Thoracic aorta (tissue), 2 donors: ENCODE measurements at places on chromosomes 2 and 18. TPM values are rescaled to one million over a fixed set of nuclear protein-coding genes. Genes with fewer than 3 reads are reported as not detected.

FOXD4L1 gene
- not detected for total RNA-seq

SPC25 gene
- not detected for total RNA-seq

KCNE4 gene
- 13.6 TPM for total RNA-seq

NLRC4 gene
- 0.81 TPM for total RNA-seq

SPDYA gene
- 3.0 TPM for total RNA-seq

RAB6D gene
- not detected for total RNA-seq

SKOR2 gene
- total RNA-seq: not detected

GTF2A1L gene
- total RNA-seq: 0.27 TPM

MGAT4A gene
- 44.0 TPM for total RNA-seq

DNA sequence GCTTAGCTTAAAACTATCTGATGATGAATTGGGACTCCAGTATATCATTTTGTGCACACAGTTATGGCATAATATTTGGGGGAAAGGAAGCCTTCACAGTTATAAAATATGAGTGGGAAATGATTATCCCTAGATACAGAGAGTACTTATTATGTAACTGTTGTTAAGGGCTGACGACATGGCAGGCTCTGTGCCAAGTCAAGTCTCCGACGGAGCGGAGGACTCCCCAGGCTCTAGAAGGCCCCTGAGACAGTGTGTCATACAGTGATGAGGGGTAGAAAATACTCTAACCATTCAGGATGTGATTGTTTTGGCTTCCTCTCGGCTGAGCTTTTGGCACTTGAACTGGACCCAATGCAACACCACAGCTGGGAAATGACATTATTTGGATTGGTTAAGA lies 211.8 kb downstream of the SLC8A1 start:
- peaks cover 29% of the 10 kb centered on the region for H3K4me1 ChIP-seq
- DNase-seq: peak; percentile 68
- no peak overlapping the region for H3K4me3 ChIP-seq
- no peaks in the 10 kb centered on the region for H3K36me3 ChIP-seq
- H3K27ac ChIP-seq: peak overlapping the region; percentile 8
- H3K27me3 ChIP-seq: no peaks in the 10 kb centered on the region

DNA sequence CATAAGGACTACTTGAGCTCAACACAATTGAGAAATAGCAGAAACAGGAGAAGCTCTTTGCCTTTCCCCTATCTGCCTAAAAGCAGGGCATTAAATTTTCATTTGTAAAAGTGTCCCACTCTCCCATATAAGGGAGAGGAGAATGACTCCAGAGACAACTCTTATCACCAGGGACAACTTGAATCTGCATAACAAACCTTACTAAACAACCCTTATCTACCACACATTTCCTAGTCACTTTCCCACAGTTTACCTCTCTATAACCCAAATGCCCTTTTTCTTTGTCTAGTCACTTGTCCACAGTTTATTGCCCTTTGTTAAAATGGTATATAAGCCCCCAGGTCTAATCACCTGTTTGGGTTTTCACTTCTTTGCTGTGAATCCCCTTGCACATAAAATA lies 37.5 kb upstream of the PPM1B start:
- no peaks in the 10 kb centered on the region for H3K27me3 ChIP-seq
- DNase-seq: no peak
- H3K27ac ChIP-seq: no peak overlapping the region
- H3K36me3 ChIP-seq: no peaks in the 10 kb centered on the region

GRCh38 chr18:13993730-13994129 lies 78.4 kb upstream of the MC2R start:
- H3K4me1 ChIP-seq: no peaks in the 10 kb centered on the region
- H3K36me3 ChIP-seq: no peaks in the 10 kb centered on the region
- no peak overlapping the region for H3K27ac ChIP-seq
- H3K27me3 ChIP-seq: no peaks in the 10 kb centered on the region

DNA sequence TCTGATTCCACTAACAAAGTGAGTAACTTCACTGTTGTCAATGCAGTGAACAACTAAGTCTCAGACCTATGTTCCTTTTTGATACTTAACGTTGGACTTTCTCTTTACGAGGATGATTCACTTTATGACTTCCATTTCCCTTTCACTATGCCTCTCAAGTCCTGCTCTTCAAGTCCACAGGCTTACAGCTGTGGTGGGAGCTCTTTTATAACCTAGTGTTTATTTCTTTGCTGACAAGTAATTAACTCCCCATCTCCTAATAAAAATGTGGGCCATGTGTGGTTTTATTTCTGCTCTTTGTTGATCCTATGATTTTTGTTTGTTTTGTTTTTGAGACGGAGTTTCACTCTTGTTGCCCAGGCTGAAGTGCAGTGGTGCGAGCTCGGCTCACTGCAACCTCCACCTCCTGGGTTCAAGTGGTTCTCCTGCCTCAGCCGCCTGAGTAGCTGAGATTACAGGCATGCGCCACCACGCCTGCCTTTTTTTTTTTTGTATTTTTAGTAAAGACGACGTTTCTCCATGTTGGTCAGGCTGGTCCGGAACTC lies 142.1 kb downstream of the USP34 start:
- peaks cover 11% of the 10 kb centered on the region for H3K36me3 ChIP-seq
- H3K4me3 ChIP-seq: no peak overlapping the region
- H3K27me3 ChIP-seq: no peaks in the 10 kb centered on the region
- DNase-seq: no peak
- H3K4me1 ChIP-seq: no peaks in the 10 kb centered on the region

- peaks cover 39% of the 10 kb centered on the region for H3K4me1 ChIP-seq
- peak overlapping the region; percentile 62 for H3K4me3 ChIP-seq
- H3K36me3 ChIP-seq: no peaks in the 10 kb centered on the region
- H3K27ac ChIP-seq: peak overlapping the region; percentile 60
- DNase-seq: no peak
Measured at GRCh38 chr2:144453486-144454158, 66.3 kb downstream of the ZEB2 start.

- no peaks in the 10 kb centered on the region for H3K36me3 ChIP-seq
- no peaks in the 10 kb centered on the region for H3K27me3 ChIP-seq
- H3K4me1 ChIP-seq: peaks cover 30% of the 10 kb centered on the region
- H3K4me3 ChIP-seq: peak overlapping the region; percentile 5
- peak overlapping the region; percentile 36 for H3K27ac ChIP-seq
- no peak for DNase-seq
Measured at GRCh38 chr2:48249025-48249424, 280.9 kb upstream of the STON1 start.

- no peaks in the 10 kb centered on the region for H3K4me1 ChIP-seq
- DNase-seq: no peak
- no peak overlapping the region for H3K27ac ChIP-seq
- H3K27me3 ChIP-seq: no peaks in the 10 kb centered on the region
Measured at GRCh38 chr2:74939919-74940812, 18.3 kb upstream of the POLE4 start.

DNA sequence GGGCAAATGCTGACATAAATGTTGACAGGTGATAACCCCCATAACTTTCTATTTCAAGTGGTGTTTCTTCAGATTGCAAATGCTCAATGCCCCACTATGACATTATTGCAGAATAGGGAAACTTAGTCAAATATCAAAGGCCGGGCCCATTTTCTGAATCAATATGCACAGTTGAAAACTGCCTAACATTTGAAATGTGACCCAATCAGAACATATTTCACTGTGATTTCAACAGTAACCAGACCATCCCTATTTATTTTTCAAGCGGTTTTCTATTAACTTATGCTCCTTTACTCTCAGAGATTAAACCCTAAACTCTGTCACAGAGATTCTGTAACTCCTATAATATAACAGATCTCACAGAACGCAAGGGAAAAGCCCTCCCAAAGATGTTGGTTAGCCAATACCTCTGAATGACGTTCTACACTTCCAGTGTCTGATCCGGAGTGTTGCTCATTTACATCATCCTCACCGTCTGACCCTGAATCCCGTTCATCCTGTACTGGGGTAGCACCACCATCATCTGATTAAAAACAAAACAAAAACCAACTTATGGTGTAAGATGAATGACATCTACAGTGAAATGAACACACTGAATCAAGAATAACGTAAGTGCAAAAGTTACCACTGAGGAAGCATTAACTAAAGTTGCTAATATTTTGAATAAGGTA lies 2.9 kb downstream of the IWS1 start:
- no peak overlapping the region for H3K4me3 ChIP-seq
- no peaks in the 10 kb centered on the region for H3K27me3 ChIP-seq
- no peak for DNase-seq
- H3K4me1 ChIP-seq: peaks cover 22% of the 10 kb centered on the region
- no peaks in the 10 kb centered on the region for H3K36me3 ChIP-seq

- H3K4me1 ChIP-seq: no peaks in the 10 kb centered on the region
- no peak overlapping the region for H3K27ac ChIP-seq
- H3K36me3 ChIP-seq: no peaks in the 10 kb centered on the region
- DNase-seq: no peak
- H3K27me3 ChIP-seq: no peaks in the 10 kb centered on the region
Measured at GRCh38 chr2:106582148-106583143, 95.3 kb downstream of the CD8B2 start.

GRCh38 chr2:9108210-9108967 lies 98.2 kb upstream of the ASAP2 start:
- H3K4me3 ChIP-seq: no peak overlapping the region
- no peak overlapping the region for H3K27ac ChIP-seq
- DNase-seq: no peak
- H3K27me3 ChIP-seq: no peaks in the 10 kb centered on the region

DNA sequence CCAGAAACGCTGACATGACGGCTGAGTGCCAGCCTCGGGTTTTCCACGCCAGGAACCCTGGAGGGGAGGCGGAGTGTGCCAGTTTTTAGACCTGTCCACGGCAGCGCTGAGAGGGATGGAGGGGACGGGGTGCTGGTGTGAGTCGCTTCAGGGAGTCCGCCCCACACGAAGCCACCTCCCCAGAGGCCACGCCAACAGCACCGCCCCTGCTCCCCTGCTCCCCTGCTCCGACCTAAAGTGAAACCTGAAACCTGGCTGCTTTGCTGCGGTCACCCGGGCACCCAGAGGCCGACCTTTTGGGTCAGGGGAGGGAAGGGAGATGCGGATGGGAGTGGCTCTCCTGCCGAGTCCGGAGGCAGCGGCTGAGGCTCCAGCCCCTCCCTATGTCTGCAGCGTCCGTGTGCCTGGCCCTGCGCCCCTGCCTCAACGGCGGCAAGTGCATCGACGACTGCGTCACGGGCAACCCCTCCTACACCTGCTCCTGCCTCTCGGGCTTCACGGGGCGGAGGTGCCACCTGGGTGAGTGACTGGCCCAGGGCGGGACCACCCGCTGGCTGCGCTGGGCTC lies 38.1 kb downstream of the SNED1 start:
- H3K27me3 ChIP-seq: no peaks in the 10 kb centered on the region
- H3K4me3 ChIP-seq: peak overlapping the region; percentile 58
- DNase-seq: no peak
- H3K4me1 ChIP-seq: no peaks in the 10 kb centered on the region

DNA sequence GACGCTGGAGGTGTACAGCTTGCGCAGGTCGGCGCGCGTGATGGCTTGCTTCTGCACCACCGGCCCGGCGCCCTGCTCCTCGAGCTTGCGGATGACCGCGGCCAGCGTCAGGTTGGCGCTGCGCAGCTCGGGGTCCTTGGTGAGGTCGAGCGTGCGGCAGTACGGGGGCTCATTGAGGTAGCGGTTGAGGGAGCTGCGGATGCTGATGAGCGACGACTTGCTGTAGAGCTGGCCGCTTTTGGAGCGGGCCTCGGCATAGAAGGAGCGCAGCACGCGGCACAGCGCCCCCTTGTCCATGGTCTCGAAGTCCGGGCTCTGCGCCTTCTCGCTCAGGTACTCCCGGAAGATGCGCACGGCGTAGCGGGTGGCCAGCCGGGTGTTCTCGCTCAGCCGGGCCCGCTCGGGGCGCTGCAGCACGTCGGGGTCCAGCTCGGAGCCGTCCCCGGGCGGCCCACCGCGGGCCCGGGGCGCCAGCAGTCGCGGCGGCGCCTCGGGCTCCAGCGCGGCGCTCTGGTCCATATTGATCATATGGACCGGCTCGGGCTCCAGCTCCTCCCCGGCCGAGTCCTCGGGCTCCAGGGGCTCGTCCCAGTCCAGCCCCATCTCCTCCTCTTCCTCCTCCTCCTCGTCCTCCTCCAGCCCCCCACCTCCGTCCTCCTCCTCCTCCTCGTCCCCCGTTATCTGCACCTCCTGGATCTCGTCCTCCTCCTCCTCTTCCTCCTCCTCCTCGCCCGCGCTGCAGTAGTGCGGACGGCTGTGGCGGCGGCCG lies 523 bp downstream of the KCTD1 start:
- no peak for DNase-seq
- H3K36me3 ChIP-seq: no peaks in the 10 kb centered on the region
- peak overlapping the region; percentile 93 for H3K4me3 ChIP-seq
- H3K27ac ChIP-seq: peak overlapping the region; percentile 67
- no peaks in the 10 kb centered on the region for H3K27me3 ChIP-seq

DNA sequence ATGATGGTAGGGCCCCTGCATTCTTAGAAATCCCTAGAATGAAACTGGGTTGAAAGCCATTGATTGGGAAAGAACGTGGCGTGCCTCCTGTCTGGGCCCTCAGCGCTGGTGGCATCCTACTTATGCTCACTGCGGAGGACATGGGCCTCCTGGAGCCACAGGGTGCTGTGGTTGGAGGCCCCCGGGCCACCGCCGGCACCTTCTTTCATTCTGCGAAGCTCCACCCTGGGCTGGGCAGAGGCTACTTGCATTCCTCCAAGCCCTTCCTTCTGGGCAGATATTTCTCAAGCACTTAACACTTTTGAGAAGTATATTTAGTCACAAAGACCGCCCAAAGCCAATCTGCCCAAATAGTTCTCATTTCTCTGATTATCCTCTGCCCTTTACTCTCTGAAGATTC lies 311.9 kb downstream of the MYCN start:
- no peak overlapping the region for H3K27ac ChIP-seq
- DNase-seq: no peak
- no peaks in the 10 kb centered on the region for H3K27me3 ChIP-seq
- H3K4me3 ChIP-seq: no peak overlapping the region
- no peaks in the 10 kb centered on the region for H3K36me3 ChIP-seq

GRCh38 chr2:24147364-24147763 lies 24.1 kb downstream of the FAM228B start:
- no peak overlapping the region for H3K27ac ChIP-seq
- no peak overlapping the region for H3K4me3 ChIP-seq
- H3K4me1 ChIP-seq: no peaks in the 10 kb centered on the region
- H3K27me3 ChIP-seq: no peaks in the 10 kb centered on the region
- no peak for DNase-seq

DNA sequence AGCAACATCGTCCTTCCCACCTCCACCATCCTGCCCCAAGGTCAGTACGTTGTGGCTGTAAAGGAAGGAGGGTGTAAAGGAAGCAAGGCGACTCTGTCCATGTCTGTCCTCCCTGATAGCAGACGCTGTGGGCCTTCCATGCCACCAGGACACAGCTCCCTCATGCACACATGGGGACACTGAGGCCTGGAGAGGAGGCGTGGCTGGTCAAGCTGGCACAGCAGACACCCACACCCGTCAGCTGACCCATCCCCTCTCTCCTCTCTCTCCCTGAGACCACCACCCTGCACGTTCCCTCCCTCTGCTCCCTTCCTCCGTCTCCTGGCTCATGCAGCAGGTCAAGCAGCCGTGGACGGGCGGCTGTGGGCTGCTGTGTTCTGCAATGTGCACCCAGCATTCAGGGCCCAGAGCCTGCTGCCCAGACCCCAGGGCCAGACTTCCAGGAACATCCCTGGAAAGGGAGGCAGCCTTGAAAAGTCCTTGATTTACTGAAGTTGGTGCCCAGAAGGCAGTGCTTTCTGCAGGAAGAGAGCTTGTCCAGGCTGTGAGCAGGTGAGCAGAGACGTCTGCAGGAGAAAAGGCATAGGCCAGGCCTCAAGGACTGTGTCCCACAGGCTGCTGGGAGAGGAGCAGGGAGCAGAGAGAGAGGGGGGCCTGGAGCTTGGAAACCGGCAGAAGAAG lies 133.6 kb downstream of the DDX1 start:
- H3K27ac ChIP-seq: no peak overlapping the region
- H3K4me3 ChIP-seq: no peak overlapping the region
- no peaks in the 10 kb centered on the region for H3K36me3 ChIP-seq

- no peak for DNase-seq
- H3K4me1 ChIP-seq: no peaks in the 10 kb centered on the region
- no peaks in the 10 kb centered on the region for H3K27me3 ChIP-seq
- no peaks in the 10 kb centered on the region for H3K36me3 ChIP-seq
- no peak overlapping the region for H3K27ac ChIP-seq
Measured at GRCh38 chr2:110788976-110789375, 56.6 kb downstream of the ACOXL start.
